Right cardiac atrium (tissue), 5 donors: ENCODE measurements at places on chromosomes 13 and 19. TPM values are rescaled to one million over a fixed set of nuclear protein-coding genes. Genes with fewer than 3 reads are reported as not detected.

GRCh38 chr13:90565985-90566713 lies 781.3 kb upstream of the MIR17HG start:
- DNase-seq = no peak

DNA sequence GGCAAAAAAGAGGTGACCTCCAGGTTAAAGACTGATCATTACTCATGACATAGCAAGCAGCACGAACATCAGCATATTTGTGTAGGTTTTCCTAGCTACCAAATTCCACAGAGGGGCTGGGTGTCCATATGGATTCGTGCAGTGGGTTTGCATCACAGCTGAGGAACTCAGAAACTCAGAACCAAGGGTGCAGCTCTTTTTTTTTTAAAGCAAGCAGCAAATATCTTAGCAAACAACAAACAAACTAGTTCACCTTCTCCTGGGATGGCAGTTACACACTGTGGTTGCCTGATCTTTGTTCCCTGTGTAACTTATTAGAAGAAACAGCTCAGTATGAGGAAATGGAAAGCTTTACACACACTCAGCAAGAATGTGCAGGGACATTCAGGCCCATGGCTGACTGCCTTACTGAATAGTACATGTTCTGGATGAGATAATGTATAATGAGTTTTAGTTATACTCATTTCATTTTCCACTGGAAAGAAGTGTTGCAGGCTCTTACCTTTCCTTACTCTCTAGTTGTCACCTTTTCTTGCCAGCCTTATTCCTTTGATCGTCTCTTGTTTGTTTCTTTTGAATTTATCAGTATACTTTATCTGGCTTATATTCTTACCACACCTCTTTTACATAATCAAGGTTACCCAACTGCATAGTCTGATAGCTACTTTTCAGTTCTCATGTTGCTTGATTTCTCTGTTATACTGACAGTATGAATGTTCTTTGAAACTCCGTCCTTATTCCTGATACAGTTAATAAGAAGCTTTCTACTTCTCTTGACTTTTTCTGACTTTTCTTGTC lies 4.3 kb downstream of the NDFIP2 start:
- no peak for DNase-seq

- DNase-seq = no peak
Observed at GRCh38 chr13:39379667-39380655, 223.0 kb downstream of the LHFPL6 start.

DNA sequence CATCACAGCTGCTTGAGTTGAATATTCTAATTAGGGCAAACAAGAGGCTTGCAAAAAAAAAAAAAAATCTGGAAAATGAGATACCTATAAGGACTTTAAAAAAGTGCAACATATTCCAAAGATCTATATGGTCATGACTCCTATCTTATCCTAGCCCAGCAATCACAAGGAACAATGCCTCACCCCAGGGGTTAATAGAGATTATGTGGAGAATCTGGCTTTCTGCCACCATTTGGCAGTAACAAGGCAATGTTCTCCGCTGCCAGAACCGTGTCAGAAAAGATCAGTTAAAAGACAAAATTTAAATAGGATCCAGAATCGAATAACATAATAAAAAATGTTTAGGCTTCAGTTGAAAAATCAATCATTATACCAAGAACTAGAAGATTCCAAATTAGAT lies 1643.2 kb upstream of the PRR20A start:
- no peak for DNase-seq

GRCh38 chr19:1310853-1311180 lies 25.1 kb downstream of the EFNA2 start:
- no peak for DNase-seq

DNA sequence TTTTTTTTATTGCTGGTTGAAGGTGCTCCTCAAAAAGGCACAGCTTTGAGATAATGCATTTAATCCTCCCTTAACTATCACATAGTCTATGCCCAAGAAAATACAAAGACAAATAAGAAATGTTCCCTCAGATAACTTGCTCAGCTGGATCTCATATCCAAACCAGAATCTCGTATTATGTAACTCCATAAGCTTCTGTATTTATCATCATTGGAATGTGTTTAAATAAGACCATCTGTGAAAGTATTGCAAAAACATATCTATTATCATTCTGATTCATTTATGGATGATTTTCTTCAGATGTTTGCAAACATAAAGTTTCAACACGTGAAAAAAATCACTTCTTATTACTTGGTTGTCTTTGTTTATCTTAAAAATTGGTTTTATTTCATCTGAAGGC lies 190.9 kb downstream of the IRS2 start:
- no peak for DNase-seq

DNA sequence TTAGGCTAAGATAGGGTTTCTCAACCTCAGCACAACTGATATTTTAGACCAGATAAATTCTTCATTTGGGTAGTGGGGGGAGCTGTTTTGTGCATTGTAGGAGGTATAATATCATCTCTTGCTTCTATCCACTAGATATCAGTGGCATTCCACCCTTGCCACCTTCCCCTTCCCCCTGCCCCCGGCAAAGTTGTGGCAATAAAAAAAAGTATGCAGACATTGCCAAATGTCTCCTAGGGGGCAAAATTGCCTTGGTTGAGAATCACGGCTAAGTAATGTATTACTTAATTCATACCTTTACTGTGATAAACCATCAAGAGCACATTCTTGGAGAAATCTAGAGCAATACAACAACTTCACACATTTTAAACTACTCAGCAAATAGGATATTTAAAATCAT lies 51.4 kb downstream of the UBL3 start:
- no peak for DNase-seq

DNA sequence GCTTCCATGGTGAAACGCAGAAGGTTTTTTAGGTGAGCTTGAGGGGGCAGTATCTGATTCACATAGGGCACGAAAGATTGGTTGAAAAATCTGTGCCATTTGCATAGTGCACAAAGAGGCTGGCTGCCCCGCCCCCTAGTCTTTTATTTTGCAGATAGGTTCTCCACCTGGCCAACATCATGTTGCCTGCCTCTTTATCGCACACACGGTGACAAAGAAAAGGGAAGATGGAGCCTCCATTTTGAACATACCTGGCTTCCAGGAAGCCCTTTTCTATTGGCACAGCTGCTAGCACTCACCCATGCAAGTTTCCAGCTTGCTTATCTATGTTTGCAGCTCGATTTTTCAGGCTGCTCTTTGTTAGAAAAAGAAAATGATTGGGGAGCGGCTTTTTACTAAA lies 316.2 kb upstream of the KLHL1 start:
- no peak for DNase-seq

DNA sequence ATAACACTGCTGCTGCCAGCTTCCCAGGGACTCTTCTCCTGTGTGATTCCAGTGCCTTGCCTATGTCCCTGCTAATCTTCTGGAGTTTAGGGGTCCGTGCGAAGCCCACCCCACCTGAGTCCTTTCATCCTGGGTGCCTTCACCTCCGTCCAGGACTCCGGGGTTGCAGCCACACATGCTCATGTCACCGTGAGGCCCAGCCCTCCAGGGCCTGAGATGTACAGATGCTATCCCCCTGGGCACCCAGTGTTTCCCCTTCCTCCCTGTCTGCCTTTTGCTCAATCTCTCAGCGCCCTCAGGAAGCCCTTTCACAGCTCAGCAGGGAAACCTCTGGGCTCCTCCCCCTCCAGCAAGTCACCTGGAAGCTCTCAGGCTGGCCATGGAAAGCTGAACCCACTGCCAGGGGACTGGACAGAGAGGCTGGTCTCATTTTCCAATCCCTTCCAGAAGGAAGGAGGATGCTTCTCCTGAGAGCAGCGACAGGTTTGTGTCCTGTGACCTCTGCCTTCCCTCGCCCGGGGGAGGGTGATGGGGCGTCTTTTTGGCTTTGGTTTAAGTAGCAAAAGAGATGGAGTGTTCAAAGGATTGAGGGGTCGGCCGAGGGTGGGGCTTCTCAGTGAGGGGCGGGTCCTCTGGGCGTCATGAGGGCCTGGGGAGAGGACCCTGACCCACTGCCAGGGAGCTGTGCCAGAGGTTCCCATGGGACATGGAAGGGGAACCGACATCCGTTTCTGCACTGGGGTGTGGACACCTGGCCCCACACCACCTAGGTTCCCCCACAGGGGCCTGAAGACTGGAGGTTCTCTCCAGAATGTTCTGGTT lies 30.8 kb upstream of the TFDP1 start:
- DNase-seq = no peak

GRCh38 chr19:55348317-55349034 lies 6.0 kb downstream of the COX6B2 start:
- peak; percentile 38 for DNase-seq

DNA sequence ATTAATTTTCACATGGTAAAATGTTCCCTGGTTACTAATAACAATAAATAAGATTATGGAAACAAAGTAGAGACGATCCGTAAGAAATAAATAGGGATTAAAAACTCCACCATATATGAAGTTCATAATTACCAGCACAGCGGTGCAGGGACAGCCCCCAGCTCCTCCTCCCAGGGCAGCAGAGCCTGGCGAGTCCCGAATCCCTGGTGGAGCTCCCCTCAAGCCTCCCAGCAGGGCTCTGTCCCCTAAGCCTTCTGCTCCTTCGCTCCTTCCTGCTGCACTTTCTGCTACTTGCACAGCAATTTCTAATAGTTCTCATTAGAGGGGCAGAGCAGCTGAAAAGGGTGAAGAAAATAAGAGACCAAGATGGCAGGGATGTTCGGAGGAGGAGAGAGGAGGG lies 43.6 kb downstream of the RASA3 start:
- no peak for DNase-seq

DNA sequence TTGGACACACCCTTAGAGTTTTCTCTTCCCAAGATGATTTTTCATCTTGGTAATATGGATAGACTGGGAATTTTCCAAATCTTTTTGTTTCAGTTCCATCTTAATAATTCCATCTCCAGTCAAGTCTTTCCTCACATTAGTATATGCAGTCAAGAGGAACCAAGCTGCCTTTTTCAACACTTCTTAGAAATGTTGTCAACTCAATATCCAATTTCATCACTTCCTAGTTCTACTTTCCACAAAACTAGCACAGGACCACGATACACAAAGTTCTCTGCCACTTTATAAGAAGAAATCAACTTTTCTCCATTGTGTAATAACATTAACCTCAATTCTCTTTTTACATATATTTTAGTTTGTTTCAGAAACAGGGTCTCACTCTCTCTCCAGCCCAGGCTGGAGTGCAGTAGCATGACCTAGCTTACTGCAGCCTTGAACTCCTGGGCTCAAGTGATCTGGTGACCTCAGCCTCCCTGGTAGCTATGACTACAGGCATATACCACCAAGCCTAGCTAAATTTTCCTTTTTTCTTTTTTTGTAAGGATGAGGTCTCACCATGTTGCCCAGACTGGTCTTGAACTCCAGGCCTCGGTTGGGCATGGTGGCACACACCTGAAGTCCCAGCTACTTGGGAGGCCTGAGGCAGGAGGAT lies 15.5 kb downstream of the ZNF443 start:
- DNase-seq = no peak

DNA sequence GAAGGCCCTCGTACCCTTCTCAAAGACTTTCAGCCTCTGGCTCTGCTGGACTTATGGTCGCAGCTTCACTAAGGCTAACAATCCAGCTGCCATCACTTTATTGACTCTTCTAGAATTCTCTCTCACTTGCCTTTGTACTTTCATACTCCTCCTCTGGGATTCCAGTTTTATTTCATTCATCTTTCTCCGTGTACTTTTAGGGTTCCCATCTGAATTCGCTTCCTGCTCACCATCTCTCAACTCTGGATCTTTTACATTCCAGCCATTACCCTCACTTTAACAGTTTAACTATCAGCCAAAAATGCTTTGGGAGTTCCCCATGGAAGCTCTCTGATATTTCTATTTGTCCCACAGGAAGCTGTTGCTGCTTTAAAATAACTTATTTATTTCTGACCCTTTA lies 149.3 kb upstream of the KL start:
- DNase-seq = no peak

DNA sequence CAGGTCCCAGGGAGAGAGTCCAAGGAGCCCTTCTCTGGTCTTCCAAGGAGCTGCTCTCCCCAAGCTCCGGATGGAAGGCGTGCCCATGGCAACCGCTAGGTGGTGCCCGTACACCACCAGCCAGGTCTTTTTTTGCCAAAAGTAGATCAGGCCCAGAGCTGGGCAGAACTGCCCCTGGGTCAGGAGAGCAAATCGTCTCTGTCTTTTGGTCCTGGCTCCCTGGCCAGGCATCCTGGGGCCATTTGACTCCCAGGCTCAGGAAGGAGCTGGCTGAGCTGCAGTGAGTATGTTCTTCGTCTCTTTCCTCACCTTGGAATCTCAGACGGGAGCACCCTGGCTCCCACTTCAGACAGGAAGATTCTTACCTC lies 24.6 kb upstream of the BCL3 start:
- peak; percentile 81 for DNase-seq

GRCh38 chr19:16564842-16565241 lies 7.4 kb downstream of the SLC35E1 start:
- no peak for DNase-seq

DNA sequence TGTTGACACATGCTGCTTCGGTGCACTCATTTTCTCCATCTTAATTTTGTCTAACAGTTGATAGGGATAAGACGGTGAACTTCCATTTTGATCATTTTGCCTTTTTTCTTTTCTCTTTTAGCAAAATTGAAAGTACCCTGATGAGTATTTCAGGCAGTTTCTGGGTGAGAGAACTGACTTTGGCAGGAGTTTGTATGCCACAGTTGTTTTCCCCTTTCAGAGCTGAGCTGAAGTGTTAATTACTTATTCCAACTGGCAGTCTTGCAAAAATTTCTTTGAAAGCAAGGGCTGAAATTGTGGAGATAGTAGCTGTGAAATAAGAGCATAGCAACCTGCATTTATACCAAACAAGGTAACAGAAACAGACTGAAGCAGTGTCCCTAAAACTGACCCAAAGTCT lies 180.2 kb downstream of the SLITRK5 start:
- DNase-seq = no peak

GRCh38 chr13:43031881-43032280 lies 8.5 kb downstream of the DNAJC15 start:
- no peak for DNase-seq

- DNase-seq = no peak
Observed at GRCh38 chr19:47243364-47243775, 12.4 kb upstream of the BBC3 start.

DNA sequence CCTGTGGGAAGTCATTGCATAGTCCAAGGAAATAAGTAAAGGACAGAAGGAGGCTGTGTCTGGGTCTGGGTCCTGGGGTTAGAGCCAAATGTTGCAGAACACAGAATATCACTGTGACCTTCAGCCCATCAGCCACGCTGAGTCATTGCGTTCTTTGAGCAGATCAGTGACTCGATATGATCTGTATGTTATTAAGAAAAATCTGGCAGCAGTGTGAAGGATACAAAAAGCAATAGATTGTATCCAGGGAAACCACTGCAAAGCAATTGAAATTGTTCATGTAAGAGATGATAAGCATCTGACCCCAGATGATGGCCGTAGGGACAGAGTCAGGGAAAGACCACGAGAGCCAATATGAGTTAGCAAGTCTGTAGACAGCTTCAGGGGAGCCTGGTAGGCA lies 1575.1 kb upstream of the SLC10A2 start:
- no peak for DNase-seq

Gene NLRP13
- not detected for total RNA-seq

Gene CEACAM5
- not detected for total RNA-seq

Gene SLC25A42
- 13.7 TPM for total RNA-seq

Gene VSTM1
- not detected for total RNA-seq

Gene SELENOV
- not detected for total RNA-seq

Gene LILRA1
- total RNA-seq = 0.82 TPM

Gene ZNF253
- total RNA-seq = 8.7 TPM

Gene MBD3L2
- total RNA-seq = not detected

Gene ZNF682
- total RNA-seq = 4.2 TPM

Gene SIGLEC8
- not detected for total RNA-seq

Gene EML2
- 31.6 TPM for total RNA-seq
